ENCODE measurements at places on chromosomes 5 and 9.

DNA sequence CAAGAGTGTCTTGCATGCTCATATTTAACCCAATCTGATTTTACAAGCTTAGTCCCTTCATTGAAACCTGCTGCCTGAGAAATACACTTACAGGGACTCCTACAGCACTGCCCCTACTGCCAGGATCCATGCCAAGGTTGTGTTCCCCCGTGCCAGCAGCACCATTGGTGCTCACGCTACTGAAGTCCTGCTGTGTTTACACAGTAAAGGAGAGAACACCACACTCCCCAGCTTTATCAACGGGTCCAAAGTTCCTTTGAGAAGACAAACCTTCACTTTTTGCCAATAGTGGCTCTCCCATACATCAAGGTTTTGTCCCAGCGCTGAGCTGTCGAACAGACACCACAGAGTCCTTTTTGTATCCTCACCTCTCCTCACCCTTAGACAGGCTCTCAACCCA lies 155.1 kb upstream of the WWC1 start:
- DNase-seq = no peak

GRCh38 chr9:109083813-109084405 lies 35.8 kb downstream of the TMEM245 start:
- DNase-seq = no peak

GRCh38 chr9:116066221-116066620 lies 87.4 kb upstream of the PAPPA start:
- DNase-seq = no peak

DNA sequence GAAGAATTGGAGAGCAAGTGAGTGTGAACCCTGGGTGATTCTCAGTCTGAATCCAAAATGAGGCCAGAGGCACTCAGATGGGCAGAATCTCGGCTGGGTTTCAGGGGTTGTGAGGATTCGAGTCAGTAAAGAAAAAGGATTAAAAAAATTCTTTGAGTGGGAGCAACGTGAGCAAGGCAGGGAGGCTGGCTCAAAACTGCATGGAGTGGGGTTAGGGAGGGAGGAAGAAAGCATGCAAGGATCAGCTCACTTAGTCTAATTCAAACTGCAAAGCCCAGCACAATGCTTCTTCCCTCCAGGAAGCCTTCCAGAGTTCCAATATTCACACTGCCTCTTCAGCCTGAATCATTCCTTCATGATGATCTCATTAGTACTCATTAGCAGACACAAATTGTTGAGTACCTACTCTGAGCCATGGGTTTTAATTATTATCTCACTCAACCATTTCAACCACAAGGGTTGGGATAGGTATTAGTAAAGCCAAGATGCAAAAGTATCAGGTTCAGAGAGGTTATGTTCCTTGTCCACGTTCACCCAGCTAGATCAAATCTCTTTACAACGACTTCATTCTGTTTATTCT lies 95.8 kb downstream of the BRINP1 start:
- no peak for DNase-seq

DNA sequence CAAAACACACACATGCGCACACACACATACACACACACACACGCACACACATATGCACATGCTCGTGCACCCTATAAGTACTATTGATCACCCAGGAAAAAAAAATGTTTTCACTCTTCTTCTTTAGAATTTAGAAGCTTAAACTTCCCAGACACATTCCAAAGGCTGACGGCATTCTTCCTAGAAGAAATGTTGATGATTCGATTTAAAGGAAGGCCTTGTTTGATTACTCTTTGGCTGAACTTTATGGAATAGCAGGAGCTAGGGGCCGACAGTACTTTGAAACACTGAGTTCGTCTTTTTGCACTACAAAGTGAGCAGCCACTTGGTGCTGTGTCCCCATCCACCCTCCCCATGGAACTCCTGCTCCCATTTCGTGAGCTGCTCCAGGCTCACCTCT lies 113.2 kb downstream of the EGFLAM start:
- DNase-seq = no peak

- DNase-seq = no peak
Measured at GRCh38 chr5:80343067-80343466, 23.3 kb downstream of the SPZ1 start.

DNA sequence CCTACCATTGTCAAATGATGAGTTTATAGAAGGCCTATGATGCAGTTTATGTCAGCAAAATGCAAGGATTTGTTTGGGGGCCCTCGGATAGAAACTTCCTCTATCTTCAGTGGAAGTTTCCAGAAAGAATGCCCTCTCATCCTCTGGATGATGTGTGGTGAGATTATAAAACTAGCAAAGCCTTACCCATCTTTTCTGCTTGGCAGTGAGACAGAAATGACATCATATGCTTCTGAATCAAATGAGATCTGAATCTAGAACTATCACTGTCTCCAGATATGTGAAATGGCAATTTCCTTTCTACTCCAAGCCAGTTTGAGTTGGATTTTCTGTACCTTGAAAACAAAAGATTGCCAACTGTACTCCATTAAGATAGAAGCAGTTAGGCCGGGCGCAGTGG lies 60.4 kb upstream of the CKMT2 start:
- DNase-seq = no peak

DNA sequence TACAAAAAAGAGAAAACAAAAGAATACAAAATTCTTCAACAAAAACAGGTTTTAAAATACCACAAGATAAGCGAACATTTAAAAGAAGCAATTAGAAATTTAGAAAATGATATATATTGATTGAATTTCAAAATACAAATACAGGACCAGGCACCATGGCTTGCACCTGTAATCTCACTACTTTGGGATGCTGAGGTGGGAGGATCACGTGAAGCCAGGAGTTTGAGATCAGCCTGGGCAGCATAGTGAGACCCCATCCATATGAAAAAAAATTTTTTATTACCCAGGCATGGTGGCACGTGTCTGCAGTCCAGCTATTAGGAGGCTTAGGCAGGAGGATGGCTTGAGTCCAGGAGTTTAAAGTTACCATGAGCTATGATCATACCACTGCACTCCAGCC lies 109.9 kb upstream of the SLC30A5 start:
- DNase-seq = no peak

DNA sequence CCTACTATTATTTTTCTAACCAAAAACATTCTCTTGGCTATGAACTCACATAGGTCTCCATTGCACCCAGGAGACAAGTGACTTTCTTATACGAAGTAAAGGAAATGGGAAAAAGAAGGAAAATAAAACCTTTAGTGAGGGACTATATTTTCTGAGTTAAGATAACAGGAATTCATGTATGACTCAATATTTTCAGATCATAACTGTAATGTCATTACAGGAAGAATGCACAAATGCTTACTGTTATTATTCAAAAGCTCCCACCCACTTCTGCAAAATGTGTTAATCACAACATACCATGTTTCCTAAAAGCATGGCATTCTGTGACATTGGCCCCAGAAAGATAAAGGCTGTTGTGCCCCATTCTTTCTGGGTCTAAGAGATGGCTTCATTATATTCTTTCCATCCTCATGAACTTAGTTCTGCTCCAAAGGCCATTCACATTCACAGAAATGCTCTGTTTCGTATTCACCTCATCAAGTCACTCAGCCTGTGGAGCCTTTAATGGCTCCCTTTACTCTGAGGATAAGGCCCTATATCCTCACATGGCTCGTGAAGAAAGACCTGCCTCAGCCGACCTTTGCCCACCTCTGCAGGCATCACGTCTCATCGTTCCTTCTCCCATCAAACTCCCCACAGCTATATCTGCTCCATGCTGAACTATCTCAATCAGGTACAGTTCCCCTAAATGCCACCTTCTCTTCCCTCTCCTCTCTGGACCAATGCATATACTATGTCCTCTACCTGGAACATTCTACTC lies 77.0 kb downstream of the ABCA1 start:
- DNase-seq = no peak

DNA sequence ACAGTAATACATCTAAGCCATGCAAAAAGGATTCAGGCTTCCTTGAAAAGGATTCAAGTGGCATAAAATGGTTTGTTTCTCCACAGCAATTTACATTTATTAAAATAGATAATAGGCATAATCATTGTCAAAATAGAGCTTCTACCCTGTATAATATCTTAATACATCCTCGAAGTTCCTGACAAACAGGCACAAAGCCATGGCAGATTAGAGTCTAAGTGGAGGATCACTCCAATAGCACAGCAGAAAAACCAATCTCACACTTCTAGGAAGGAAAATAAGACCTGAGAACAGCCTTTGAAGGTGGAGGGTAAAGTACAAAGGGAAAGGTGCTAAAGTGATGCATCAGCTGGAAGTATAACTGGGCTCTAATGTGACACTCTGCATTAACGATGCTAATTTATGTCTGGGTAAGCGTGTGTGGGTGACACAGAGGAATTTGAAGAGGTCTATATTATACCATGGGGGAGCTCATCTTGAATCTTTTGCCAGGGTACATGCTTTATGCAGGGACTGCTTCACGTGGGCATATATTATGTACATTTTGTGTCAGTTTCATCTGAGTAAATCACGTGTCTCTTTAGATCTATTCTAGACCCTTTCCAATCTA lies 28.8 kb downstream of the PPP2R2B start:
- DNase-seq = no peak

DNA sequence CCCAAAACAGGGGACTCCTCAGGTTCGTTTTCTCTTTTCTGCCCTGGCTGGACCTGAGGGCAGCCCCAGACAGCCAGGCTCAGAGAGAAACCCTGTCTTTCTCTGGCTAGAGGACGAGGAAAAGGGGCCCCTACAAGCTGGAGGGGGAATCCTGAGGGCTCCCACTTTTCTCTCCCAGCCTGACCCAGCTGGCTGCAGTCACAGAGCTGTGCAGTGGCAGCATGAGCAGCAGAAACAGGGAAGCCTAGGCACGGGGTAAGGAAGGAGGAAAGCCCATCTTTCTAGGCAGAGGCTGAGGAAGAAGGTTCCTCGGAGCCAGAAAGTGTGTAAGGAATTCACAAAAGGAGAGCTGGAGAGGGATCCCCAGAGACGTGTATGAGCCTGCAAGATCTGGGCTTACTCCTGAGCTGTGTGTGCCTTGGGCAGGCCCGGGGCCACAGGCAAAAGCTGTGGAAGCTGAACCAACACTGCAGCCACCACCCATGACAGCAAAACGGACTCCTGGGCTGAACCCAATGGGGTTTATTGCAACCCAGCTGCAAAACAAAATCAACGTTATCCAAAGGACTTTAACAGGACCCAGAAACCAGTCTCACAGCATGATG lies 16.2 kb downstream of the CAMSAP1 start:
- DNase-seq = no peak

DNA sequence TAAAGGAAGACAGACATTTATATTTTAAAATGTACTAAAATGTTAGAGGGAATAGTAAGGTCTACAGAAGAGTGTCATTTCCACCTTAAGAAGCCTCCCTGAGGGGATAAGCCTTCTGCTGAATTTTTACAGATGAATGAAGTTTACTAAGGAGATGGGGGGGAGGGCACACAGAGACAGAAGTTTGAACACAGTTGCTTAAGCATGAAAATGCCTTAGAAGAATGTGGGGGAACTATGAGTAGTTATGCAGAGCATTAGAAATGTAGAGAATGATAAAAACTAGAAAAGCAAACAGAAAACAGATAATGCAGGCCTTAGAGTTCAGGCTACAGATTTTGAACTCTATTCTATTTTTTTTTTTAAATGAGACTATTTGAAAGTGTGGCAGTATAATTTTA lies 232.2 kb upstream of the VLDLR start:
- DNase-seq = no peak

DNA sequence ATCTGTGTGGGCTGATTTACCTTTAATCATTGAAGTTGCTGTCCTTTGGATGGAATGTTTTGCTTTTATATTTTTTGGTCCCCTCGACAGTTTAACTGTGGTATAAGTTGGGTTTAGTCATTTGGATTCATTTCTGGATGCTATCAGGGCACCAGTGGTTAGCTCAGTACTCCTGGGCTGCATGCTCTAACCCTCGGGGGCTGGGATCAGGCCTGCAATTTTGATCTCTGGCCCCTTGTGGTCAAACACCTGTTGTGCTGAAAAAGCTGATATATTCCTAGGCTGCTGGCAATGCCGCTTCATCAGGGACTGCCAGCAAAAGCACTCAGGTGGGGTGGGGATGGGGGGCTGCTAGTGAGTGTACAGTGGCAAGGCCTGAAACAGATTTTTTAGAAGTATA lies 440.4 kb upstream of the RIOK2 start:
- DNase-seq = no peak

GRCh38 chr9:92480291-92480771 lies 2.0 kb downstream of the ASPN start:
- no peak for DNase-seq

DNA sequence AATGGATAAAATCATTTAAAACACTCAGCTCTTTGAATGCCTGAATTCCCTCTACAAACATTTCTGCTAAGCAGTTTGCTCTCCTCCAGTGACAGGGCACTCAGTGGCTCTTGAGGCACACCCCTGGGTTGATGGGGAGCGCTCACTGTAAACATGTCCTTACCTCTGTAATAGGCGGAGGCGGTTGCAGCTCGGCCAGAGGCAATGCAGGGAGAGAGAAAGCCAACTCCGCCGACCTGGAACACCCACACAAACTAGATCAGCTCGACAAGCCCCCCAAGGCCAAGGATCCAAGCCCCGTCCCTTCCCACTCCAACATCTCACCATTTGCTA lies 329 bp downstream of the CDC23 start:
- DNase-seq = no peak

DNA sequence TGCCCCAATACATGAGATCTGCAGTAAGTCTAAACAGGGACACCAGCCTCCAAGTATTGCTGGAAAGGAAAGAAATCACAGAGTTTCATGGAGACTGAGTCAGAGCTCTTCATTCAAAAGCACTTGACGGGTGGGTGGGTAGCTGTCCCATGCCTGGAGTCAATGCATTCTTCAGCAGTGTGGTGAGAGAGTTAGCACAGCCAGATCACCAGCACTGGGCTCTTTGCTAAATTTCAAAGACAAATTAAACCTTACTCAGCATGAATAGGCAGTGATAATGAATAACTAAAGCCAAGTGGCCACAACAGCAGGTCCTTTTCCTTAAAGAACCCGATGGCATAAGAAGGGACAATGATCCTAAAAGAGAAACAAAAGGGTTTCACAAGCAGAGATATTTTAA lies 192.4 kb downstream of the ACTL7B start:
- DNase-seq = no peak

DNA sequence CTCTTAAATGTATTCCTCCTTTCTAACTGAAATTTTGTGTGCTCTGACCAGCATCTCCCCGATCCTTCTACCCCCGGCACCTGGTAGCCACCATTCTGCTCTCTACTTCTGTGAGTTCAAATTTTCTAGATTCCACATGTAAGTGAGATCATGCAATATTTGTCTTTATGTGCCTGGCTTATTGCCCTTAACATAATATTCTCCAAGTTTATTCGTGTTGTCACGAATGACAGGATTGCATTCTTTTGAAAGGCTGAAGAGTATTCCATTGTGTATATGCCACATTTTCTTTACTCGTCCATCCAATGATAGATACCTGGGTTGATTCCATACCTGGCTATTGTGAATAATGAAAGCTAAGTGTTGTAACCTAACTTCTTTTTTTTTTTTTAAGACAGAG lies 29.0 kb downstream of the FBXL7 start:
- no peak for DNase-seq

GRCh38 chr9:109031241-109031640 lies 17.9 kb upstream of the CTNNAL1 start:
- no peak for DNase-seq

GRCh38 chr5:53035868-53036381 lies 46.8 kb downstream of the ITGA2 start:
- no peak for DNase-seq

GRCh38 chr5:88776692-88777091 lies 106.3 kb downstream of the MEF2C start:
- DNase-seq = no peak

GRCh38 chr5:144333336-144333920 lies 162.8 kb downstream of the KCTD16 start:
- no peak for DNase-seq
